Stimulated activated CD8-positive, alpha-beta memory T cell treated with anti-CD3 and anti-CD28 coated beads, Interleukin-15, amount 100 ng/mL, for 4 hours (primary cell): ENCODE measurements at places on chromosomes 1 and 21.

- DNase-seq = no peak
Measured at GRCh38 chr1:198199105-198199504, 42.3 kb downstream of the NEK7 start.

- no peak for DNase-seq
Measured at GRCh38 chr1:206472454-206472853, 2.2 kb downstream of the IKBKE start.

- DNase-seq = no peak
Measured at GRCh38 chr1:223136086-223136485, 7.0 kb downstream of the TLR5 start.

DNA sequence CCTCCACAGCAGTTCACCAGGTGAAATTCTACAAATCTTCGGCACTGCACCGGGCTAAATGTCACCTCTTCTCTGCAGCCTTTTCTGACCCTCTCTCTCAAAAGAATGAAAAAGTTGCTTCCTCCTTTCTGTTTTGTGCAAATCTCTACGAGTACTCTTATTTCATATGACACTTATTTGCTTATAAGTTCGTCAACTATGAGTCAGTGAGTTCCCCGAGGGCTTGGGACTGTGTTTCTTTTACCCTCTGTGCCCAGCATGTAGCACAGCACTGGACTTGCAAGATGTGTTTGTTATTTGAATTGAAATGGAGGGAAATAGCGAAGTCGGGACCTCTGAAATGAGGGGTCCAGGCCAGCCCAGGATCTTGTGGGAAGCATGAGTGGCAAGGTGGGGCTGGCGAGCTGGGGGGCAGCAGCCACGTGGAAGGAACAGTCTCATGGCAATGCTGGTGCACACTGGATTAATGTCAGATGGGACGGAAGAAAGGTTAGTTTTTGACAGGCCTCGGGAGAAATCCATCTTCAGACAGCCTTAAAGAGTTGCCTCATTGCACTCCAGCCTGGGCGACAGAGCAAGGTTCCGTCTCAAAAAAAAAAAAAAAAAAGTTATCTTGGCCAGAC, 6.2 kb downstream of the SLC6A9 start:
- DNase-seq = no peak

DNA sequence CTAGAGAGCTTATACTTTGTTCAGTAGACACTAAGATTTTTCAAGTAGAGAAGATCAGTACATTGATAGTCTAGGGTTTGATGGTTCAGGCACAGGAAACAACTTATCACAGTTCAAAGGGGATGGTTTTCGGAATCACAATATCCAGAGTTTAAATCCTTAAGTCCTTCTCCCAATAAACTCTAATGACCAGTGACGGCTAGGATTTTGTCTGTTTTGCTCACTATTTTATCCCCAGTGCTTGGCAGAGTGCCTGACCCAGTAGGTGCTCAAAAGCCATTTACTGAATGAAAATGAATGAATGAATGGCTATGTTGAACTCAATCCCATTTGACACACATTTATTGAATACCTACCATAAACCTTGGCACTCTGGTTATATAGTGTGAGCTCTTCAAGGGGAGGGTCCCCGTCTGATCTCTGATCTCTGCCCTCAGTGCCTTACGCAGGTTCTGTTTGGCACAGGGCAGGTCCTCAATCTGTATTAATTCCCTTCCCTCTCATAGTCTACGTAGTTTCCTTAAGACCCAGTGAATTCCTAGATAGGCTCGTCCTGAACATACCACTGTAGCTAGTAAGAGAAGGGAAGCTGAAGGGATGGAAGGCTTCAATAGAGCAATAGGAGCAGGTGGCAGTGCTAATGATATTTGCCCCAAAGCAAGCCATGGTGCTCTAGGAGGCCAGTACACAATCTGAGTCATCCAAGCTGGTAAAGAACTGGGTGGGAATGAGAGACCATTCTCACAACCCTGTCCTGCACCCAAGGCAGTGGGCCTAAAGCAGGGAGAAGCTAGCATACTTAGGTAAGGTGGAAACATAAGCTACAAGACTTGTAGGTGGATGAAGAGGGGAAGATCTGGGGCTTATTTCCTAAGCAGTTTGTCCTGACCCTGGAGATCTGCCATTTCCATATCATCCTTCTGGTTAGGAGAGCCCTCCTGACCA, 53.4 kb downstream of the DMAP1 start:
- DNase-seq = no peak

DNA sequence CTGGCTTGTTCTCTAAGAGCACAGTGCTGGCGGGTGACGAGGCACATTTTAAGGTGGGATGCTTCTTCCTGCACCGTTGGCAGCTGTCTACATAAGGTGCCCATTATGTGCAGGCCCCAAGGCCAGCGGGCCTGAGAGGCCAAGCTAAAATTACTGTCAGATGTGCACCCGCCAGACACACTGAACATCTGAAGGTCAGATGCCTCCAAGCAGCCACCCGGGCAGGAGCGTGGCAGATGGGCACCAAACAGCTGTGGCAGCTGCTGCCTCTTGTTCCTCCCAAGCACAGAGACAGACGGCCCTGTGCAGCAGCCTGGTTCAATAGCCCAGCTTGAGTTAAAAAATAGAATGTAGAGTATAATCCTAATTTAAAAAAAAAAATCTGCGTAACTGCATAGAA, 211.9 kb upstream of the EDN2 start:
- DNase-seq = no peak

- DNase-seq = no peak
Measured at GRCh38 chr1:76075188-76075489, 593 bp downstream of the ST6GALNAC3 start.

DNA sequence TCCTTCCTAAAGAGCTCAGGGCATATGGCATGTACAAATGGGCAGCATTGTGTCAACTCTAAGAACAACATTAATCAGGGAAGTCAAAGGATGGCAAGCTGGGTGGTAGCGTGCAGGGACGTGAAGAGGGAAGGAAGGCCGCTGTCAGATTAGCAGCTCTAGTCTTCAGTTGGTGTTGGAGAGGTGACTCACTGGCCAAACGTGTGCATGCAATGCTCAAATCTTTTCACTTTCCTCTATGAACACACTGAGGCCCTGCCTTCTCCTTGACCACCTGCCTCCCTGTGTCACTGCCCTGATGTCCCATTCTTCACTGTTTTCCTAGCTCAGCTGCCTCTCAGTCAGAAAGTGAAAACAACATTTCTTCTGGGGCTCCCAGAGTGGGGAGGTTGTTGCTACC, 5.9 kb upstream of the PIGR start:
- no peak for DNase-seq

GRCh38 chr1:186899577-186899976, 70.8 kb downstream of the PLA2G4A start:
- no peak for DNase-seq

DNA sequence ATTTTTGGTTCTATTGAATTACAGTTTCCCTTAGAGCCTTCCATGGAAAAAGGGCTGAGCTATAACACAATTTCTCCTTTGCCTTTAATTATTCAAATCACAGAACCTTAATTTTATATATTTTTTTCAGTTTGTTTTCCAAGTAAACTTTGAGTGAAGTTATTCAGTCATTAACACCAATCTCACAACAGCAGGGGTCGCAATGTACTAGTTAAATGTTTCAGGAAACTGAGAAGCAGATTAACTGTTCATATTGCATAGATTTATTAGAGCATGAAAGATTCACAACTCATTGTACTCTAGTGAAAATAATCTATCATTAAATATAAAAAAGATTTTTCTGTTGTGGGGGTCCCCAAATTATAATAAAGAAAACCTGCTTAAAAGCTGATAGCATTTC, 64.1 kb downstream of the KIFAP3 start:
- DNase-seq = no peak

DNA sequence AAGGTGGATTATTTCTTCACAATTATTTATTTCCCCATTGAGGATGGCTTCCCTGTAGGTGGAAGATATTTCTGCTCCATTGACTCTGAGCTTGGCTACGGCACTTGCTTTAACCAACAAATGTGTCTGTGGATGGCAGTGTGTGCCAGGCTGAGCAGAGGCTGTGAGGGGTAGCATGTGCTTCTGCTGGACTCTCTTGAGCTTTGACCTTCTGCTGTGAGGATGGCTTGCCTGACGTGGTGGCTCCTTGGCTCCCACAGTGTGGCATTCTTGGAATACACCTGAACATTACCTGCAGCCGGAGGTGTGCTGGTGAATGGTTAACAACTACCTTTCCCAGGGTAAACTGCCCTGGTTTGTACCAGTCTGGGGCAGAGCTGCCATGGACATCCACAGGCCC, 46.8 kb downstream of the WDR3 start:
- DNase-seq = no peak

DNA sequence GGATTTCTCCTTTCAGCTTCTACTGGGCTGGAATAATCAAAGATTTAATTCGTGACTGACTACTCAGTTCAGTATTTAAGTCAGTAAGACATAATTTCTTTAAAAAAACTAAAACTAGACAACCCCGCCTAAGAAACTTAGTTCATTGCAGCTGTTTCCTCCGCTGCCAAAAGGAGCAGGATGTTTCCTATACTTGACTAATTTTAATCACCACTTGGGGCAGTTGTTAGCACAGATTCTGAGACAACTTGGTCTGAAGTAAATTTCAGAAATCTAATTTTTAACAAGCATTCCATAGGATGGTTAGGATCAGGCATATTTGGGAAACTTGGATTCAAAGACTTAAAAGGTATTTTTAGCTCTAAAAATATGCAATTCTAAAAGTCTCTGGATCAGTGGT, 34.0 kb downstream of the EPRS1 start:
- DNase-seq = no peak

DNA sequence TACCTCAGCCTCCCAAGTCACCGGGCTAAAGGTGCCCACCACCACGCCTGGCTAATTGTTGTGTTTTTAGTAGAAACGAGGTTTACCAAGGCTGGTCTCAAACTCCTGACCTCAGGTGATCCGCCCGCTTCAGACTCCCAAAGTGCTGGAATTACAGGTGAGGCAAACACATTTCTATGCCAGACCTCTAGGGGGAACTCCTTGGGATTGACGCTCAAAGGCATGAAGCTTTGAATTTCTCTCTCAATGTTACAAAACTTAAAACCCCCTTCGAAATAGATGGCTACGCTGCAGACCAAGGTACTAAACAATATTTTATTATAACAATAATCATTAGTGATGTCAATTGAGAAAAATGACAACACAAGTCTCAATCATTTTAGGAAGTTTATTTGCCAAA, 330.0 kb downstream of the SETD4 start:
- no peak for DNase-seq

DNA sequence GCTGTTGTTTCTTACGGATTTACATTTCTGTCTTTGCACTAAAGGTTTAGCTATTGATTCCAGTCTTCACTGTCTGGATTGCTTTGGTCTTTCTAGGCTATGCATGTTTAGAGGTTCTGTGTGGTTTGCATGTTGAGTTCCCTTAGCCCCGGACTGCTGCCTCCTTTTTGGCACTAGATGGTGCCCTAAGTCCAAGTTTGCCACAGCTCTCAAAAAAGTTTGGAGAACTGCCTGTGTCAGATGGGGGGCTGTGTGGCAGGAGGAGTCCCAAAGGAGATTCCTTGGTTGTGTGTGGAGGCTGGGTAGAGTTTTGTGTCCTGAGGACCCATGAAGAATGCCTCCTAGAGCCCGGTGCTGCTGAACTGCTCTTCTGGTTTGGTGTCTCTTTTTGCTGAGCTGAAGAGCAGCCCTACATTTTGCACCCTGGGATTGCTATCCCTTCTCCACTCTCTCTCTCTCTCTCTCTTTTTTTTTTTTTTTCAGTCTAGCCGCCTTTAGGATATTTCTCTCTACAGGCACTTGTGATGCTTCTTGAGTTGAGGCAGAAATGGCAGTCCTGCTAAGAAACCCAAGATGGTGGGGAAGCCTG, 74.4 kb downstream of the PTGS2 start:
- DNase-seq = no peak

- DNase-seq = no peak
Measured at GRCh38 chr1:212504171-212504803, 71.6 kb downstream of the NENF start.

- DNase-seq = peak; percentile 66
Measured at GRCh38 chr1:65254320-65255034, 54.9 kb upstream of the DNAJC6 start.

DNA sequence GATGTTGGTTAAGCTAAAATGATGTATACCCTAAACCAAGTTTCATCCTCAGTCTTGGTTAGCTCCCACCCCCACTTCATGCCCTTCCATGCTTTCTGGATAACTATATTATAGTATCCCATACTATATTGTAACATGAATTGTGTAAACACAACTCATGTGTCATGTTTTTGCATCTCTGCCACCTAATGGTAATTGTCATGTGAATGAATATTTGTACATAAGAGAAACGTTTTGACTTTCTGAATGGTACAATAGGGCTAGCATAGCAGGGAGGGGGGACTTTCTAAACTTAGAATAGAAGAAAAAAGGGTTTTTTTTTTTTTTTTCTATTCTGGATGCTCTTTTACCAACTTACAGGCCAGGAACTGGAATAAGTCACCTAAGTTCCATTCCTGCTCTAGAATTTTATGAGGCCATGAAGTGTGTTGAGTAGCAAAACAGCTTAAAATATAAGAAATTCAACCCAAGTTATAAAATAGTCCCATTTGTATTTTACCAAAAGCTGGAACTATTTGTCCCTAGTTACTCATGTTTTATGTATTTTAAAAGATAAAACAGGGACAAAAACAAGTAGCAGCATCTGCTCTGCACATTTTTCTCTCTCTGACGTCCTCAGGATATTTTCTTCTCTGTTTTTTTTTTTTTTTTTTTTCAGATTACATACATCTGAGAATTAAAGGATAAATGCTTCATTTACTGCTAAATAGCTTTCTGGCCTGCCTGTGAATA, 77.4 kb downstream of the HLX start:
- no peak for DNase-seq

DNA sequence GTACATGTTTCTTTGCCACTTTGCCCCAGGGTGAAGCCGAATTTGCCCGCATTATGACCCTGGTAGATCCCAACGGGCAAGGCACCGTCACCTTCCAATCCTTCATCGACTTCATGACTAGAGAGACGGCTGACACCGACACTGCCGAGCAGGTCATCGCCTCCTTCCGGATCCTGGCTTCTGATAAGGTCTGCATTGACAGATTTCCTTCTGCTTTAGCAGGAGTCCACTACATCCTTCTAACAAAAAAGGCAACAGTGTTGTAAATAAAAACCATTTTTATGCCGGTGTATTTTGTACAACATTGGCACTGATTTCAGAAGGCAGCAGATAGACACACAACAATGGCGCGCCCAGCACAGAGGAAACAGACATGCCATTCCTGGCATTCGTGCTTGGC, 34.1 kb upstream of the MTR start:
- DNase-seq = no peak

GRCh38 chr1:16975211-16975610, 5.2 kb downstream of the MFAP2 start:
- DNase-seq = no peak

GRCh38 chr1:98130408-98130807, 209.6 kb upstream of the DPYD start:
- no peak for DNase-seq
